ENCODE measurements at places on chromosomes 5 and 9. TPM values are rescaled to one million over a fixed set of nuclear protein-coding genes. Genes with fewer than 3 reads are reported as not detected.

FGF1 gene
- total RNA-seq, result not detected

IL13 gene
- 69.0 TPM for total RNA-seq

KCNV2 gene
- total RNA-seq, result not detected

SPATA31E1 gene
- total RNA-seq, result not detected

PLAC8L1 gene
- total RNA-seq, result 0.96 TPM

EDIL3 gene
- not detected for total RNA-seq

SLC36A2 gene
- not detected for total RNA-seq

HNRNPA0 gene
- 45.9 TPM for total RNA-seq

MACROH2A1 gene
- total RNA-seq, result 199 TPM

STPG3 gene
- 0.28 TPM for total RNA-seq

HEMGN gene
- total RNA-seq, result 0.66 TPM

SPINK7 gene
- total RNA-seq, result not detected

SLC34A3 gene
- total RNA-seq, result not detected

CCDC171 gene
- 1.8 TPM for total RNA-seq

HSPB3 gene
- total RNA-seq, result not detected

ORM2 gene
- not detected for total RNA-seq

UBAP2 gene
- 50.0 TPM for total RNA-seq

LMBRD2 gene
- total RNA-seq, result 9.3 TPM

Data from CD8-positive, alpha-beta memory T cell (primary cell).